ENCODE measurements at places on chromosomes 2 and 18. TPM values are rescaled to one million over a fixed set of nuclear protein-coding genes. Genes with fewer than 3 reads are reported as not detected.

ACVR1 gene
- 8.5 TPM for total RNA-seq

GRCh38 chr2:128421861-128422311 is 103.2 kb upstream of the HS6ST1 start:
- H3K36me3 ChIP-seq = no peaks in the 10 kb centered on the region
- no peaks in the 10 kb centered on the region for H3K4me1 ChIP-seq
- DNase-seq = no peak
- H3K4me3 ChIP-seq = no peak overlapping the region
- H3K27me3 ChIP-seq = no peaks in the 10 kb centered on the region
- H3K27ac ChIP-seq = no peak overlapping the region

DNA sequence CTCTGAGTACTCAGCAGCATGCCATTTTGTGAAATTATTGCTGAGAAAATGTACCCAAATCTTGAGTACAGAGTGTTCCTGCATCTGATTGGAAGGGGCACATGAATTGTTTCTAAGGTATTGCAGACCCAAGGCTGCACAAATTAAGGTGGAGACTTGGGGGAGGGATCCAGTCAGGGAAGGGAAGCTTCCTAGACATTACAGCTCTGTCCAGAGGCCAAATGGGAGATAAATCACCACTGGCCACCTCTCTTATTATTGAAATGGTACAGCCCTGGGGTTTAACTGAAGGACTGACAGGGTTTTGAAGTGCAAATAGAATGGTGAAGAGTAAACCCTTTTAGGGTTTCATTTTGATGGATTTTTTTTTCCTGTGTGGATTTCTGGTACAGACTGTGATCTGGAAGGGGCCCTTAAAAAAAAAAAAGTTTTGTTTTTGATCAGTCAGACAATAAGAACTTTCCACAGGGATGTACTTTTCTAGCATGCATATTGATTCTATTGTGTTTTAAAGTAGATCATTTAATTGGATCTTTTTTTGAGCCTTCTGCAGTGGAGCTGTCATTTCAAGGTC is 119.4 kb downstream of the GREB1L start:
- no peak for DNase-seq
- no peaks in the 10 kb centered on the region for H3K36me3 ChIP-seq
- H3K27me3 ChIP-seq = no peaks in the 10 kb centered on the region
- H3K4me1 ChIP-seq = no peaks in the 10 kb centered on the region

TGFA gene
- total RNA-seq = 15.8 TPM

OSBPL6 gene
- total RNA-seq = 6.1 TPM

DNA sequence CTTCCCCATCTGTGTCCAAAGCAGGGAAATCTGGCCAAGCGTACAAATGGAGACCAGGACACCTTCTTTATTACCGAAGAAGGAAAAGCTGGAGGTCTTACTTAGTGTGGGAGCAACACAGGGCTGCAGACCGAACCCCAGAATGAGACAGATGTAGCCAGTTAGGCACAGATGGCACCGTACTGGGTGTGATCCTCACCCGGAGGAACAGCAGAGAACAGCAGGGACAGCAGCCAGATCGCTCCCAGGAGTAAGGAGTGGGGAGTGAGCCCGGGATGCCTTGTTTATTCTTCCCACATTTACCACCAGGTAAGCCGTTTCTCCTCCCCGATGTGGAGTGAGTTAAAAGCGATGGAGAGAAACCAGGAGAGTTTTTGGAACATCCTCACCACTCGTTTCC is 150.7 kb upstream of the SPRED2 start:
- H3K4me1 ChIP-seq = no peaks in the 10 kb centered on the region
- no peak overlapping the region for H3K4me3 ChIP-seq
- no peak overlapping the region for H3K27ac ChIP-seq
- DNase-seq = no peak
- H3K27me3 ChIP-seq = no peaks in the 10 kb centered on the region

TLX2 gene
- total RNA-seq = not detected

DNA sequence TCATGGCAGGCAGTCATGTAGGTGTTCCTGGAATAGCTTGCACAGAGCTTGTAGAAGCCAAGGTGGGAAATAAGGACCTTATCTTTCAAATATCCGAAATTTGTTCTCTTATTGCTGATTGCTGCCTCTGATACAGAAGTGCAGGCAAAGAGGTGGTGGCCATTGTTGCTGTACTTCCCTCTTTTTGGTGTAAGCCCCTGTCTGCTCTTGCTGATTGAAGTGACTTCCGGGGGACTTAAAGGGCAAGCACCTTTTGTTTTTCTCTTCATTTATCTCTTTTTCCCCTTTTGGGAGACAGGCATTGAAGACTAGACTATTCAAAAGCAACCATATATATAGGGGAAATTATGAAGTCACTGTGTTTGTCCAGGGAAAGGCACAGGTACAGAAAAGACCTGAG is 131.6 kb upstream of the OTX1 start:
- H3K4me3 ChIP-seq = no peak overlapping the region
- H3K27ac ChIP-seq = no peak overlapping the region
- no peaks in the 10 kb centered on the region for H3K27me3 ChIP-seq
- peaks cover 4% of the 10 kb centered on the region for H3K36me3 ChIP-seq
- no peak for DNase-seq

DNA sequence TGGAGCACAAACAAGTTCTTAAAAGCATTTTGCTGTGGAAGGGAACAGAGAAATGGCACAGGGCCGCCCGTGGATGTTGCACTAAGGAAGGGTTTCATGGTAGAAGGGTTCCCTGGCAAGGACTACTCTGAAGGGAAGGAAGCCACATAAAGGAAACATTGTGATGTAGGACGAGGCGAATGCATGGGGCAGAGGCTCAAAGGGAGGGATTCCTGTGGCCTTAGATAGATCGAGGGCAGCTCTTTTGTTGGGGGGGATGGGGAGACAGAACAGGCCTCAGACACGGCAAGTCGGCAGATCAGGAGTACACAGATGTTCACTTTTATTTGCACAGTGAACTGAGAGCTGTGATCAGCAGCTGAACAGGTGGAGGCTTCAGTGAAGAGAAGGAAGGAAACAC is 205.4 kb downstream of the SNTG2 start:
- no peaks in the 10 kb centered on the region for H3K36me3 ChIP-seq
- no peak for DNase-seq
- H3K27ac ChIP-seq = no peak overlapping the region
- H3K4me1 ChIP-seq = peaks cover 5% of the 10 kb centered on the region

GRCh38 chr2:28219138-28219537 is 173.5 kb upstream of the FOSL2 start:
- H3K27ac ChIP-seq = no peak overlapping the region
- no peaks in the 10 kb centered on the region for H3K27me3 ChIP-seq
- no peaks in the 10 kb centered on the region for H3K36me3 ChIP-seq
- peaks cover 4% of the 10 kb centered on the region for H3K4me1 ChIP-seq
- no peak for DNase-seq

TCF23 gene
- not detected for total RNA-seq

DNA sequence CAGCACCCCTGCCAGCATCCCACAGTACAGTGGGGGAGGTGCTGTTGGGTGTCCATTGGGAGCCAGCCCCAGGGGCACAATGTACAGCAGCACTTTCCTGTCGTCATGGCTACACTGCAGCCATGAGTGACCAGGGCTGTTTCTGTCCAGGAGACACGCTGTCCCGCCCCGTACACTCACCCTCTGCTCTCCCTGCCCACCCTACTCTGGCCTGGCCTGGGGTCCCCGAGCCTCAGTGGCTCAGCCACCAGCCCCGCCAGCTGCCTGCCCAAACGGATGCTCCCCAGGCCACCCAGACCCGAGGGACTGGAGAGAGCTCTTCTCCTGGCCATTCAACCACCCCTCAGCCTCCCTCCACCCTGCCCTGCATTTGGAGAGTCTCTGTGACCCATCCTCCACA is 9.3 kb downstream of the TEKT4 start:
- H3K27ac ChIP-seq = no peak overlapping the region
- H3K4me1 ChIP-seq = no peaks in the 10 kb centered on the region

ACADL gene
- 0.44 TPM for total RNA-seq

DNA sequence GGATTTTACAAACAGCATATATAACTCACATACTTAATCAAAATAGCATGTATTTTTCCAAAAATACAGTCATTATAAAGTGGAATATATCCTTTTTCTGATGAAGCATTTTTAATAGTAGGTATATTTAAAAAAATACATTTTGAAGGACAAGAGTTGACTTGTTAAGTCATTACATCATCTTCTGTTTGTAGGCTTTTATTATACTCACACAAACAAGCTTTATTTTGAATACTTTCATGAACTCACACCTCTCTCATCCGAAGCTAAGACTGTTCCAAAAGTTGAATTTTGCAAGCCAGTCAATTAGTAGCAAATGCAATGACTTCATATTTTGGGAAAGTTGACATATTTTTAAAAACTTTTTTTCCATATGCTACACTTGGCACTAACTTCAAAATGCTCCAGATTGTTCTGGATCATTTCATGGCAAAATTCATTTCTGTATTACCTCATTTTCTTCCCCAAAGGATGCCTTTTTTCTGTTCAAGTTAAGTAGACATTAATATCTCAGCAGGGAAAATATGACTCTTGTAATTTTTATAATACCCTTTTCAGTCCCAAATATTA is 68.5 kb upstream of the WDR75 start:
- DNase-seq = no peak
- no peaks in the 10 kb centered on the region for H3K4me1 ChIP-seq
- H3K4me3 ChIP-seq = no peak overlapping the region
- H3K27ac ChIP-seq = no peak overlapping the region

DNA sequence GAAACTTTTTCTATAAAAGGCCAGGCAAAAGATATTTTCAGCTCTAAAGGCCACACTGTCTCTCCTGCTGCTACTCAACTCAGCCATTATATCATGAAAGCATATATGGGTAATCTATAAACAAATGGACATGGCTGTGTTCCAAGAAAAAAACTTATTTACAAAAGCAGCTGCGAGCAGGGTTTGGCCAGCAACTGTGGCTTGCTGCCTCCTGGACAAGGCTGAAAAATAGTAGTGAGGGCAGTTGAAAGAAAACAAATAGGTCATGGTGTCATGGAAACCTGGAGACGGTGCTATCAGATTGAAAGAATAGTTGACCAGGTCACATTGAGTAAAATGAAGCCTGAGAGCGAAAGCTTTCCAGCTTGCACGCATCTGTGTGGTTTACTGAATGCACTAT is 89.2 kb upstream of the LRATD1 start:
- H3K4me3 ChIP-seq = no peak overlapping the region
- H3K36me3 ChIP-seq = no peaks in the 10 kb centered on the region
- DNase-seq = no peak
- no peaks in the 10 kb centered on the region for H3K4me1 ChIP-seq

DNA sequence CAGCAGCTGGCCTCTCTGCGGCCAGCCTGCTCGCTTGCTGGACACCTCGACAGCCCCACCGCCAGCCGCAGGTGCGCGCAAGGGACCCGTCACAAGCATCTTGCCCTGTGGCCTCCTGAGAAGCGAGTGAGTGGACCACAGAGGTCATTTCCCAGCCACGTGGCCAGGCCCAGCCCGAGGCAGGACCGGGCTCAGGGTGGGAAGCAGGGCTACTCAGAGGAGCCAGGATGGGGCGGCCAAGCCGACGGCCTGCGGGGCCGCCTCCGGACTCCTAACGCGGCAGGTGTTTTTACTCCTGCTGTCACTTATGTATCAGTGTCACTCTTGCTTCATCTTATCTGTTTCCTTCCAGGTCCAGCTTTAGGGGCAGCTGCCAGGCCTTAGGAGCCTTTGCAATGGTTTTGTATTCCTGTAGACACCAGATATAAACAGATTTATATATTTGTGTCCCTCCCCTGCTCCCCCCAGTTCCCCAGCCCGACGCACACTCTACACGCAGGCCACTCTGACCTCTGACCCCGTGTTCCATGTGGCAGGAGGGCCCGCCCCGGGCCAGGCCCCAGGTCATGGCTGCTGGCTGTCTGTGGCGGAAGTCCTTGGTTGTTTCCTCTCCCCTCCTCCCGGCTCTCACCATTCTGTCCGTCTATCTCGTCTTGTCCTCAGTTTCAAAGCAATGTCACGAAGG is 236.4 kb downstream of the ATAD2B start:
- no peaks in the 10 kb centered on the region for H3K4me1 ChIP-seq
- peaks cover 84% of the 10 kb centered on the region for H3K36me3 ChIP-seq
- H3K4me3 ChIP-seq = no peak overlapping the region
- no peak for DNase-seq

GRCh38 chr2:174138161-174138560 is 110.2 kb downstream of the OLA1 start:
- no peak for DNase-seq
- H3K27me3 ChIP-seq = no peaks in the 10 kb centered on the region
- no peak overlapping the region for H3K27ac ChIP-seq
- H3K4me3 ChIP-seq = no peak overlapping the region

DNA sequence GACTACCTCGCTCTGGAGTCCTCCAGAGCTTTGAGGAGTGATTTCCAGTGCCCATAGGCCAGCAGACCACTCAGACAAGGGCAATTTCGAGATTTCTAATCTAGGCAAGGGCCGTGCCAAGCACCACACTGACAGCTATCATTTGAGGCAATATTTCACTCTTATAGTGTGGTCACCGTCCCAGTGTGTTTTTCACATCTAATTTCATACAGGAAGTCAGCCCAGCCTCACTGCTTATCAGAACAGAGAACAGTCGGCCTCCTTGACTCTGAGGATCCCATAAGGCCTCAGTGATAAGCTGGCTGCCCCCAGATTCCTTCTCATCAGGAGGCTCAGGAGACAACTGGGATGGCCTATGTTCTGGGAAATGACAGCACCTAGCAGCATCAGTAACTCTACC is 581 bp downstream of the CAPN14 start:
- no peaks in the 10 kb centered on the region for H3K36me3 ChIP-seq
- peak overlapping the region; percentile 65 for H3K27ac ChIP-seq
- no peak for DNase-seq
- peak overlapping the region; percentile 8 for H3K4me3 ChIP-seq
- H3K27me3 ChIP-seq = no peaks in the 10 kb centered on the region
- H3K4me1 ChIP-seq = no peaks in the 10 kb centered on the region

DNA sequence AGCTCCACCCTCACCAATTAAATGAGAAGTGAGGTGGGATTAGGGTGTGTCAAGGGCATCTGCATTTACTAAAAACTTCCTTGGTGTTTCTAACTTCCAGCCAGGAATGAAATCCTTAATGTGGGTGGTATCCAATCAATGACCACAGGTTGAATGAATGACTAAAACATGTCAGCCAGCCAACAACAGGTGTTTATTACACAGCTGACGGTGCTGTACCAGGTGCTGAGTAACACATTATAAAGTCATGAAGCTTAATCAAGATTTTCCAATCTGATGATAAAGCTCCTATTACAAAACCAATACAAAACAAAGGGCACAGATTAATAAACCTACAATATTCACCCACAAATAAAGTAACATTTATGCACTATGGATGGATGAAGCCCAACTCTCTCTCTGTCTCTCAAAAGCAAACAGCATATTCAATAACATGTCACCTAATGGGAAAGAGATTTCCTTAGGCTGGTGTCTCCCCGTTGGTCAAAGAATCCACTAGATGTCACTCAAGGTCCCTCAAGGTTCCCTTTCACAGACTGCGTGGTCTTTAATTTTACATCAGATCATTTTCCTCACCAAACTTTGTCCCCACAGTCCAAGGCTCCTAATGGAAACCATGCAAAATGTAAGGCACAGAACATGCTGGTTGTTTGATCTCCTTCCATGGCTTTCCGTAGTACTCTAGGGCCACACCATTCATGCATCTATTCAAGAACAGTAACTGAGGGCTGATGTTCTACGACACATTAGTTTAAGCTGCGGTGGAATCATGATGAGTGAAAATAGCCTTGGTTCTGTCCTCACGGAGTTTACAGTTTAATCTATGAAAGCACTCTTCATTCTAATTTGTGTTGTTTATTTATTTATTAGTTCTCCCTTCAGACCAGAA is 6.4 kb upstream of the PTPN4 start:
- H3K4me3 ChIP-seq = no peak overlapping the region
- H3K4me1 ChIP-seq = peaks cover 3% of the 10 kb centered on the region
- DNase-seq = no peak
- no peaks in the 10 kb centered on the region for H3K36me3 ChIP-seq

- H3K4me1 ChIP-seq = no peaks in the 10 kb centered on the region
- H3K27me3 ChIP-seq = no peaks in the 10 kb centered on the region
These were observed 159.1 kb upstream of the LHCGR start for GRCh38 chr2:48914477-48915089.
